ENCODE measurements at places on chromosomes 1 and 21. TPM values are rescaled to one million over a fixed set of nuclear protein-coding genes. Genes with fewer than 3 reads are reported as not detected.

Gene SHCBP1L
- total RNA-seq = not detected

Gene KRTAP21-3
- not detected for total RNA-seq

Gene PRR9
- not detected for total RNA-seq

Gene SMPDL3B
- 27.4 TPM for total RNA-seq

Gene MTHFR
- total RNA-seq = 23.8 TPM

Gene MROH9
- not detected for total RNA-seq

GRCh38 chr1:61635557-61635956, 89.4 kb downstream of the TM2D1 start:
- H3K4me3 ChIP-seq = no peak overlapping the region
- H3K27ac ChIP-seq = no peak overlapping the region
- H3K27me3 ChIP-seq = no peaks in the 10 kb centered on the region
- no peaks in the 10 kb centered on the region for H3K36me3 ChIP-seq
- H3K4me1 ChIP-seq = no peaks in the 10 kb centered on the region

GRCh38 chr1:169044971-169045370, 61.5 kb upstream of the ATP1B1 start:
- no peaks in the 10 kb centered on the region for H3K36me3 ChIP-seq
- DNase-seq = no peak
- no peaks in the 10 kb centered on the region for H3K27me3 ChIP-seq
- H3K27ac ChIP-seq = no peak overlapping the region
- peaks cover 20% of the 10 kb centered on the region for H3K4me1 ChIP-seq

- H3K36me3 ChIP-seq = no peaks in the 10 kb centered on the region
- H3K27me3 ChIP-seq = no peaks in the 10 kb centered on the region
- DNase-seq = no peak
- no peak overlapping the region for H3K27ac ChIP-seq
These were observed 10.2 kb upstream of the CYP4X1 start for GRCh38 chr1:47013293-47013692.

DNA sequence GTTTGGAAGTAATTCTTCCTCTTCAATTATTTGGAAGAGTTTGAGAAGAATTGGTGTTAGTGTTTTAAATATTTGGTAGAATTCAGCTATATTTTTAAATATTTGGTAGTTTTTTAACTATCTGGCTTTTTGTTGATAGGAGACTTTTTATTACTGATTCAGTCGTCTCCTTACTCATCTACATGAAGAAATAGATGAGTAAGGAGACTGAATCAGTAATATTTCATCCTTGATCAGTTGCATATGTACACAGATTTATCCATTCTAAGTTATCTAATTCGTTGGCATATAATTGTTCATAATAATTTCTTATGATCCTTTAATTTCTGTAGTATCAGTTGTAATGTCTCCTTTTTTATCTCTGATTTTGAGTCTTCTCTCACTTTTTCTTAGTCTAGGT, 224.1 kb downstream of the GPR52 start:
- H3K27ac ChIP-seq = no peak overlapping the region
- no peak for DNase-seq
- H3K36me3 ChIP-seq = no peaks in the 10 kb centered on the region
- H3K4me1 ChIP-seq = no peaks in the 10 kb centered on the region
- H3K4me3 ChIP-seq = no peak overlapping the region
- H3K27me3 ChIP-seq = no peaks in the 10 kb centered on the region

- H3K4me1 ChIP-seq = peaks cover 3% of the 10 kb centered on the region
- no peaks in the 10 kb centered on the region for H3K36me3 ChIP-seq
- no peaks in the 10 kb centered on the region for H3K27me3 ChIP-seq
These were observed 811 bp upstream of the ZNF672 start for GRCh38 chr1:248837045-248837780.

- H3K4me1 ChIP-seq = peaks cover 10% of the 10 kb centered on the region
- peak; percentile 23 for DNase-seq
- no peak overlapping the region for H3K4me3 ChIP-seq
- H3K27ac ChIP-seq = no peak overlapping the region
- no peaks in the 10 kb centered on the region for H3K27me3 ChIP-seq
These were observed 3.5 kb downstream of the GNAT2 start for GRCh38 chr1:109615879-109616278.

Data from colonic mucosa (tissue), 4 donors.